HL-60 (cell line): ENCODE measurements at places on chromosomes 1 and 21.

GRCh38 chr1:201456499-201457309 lies 12.3 kb downstream of the PHLDA3 start:
- DNase-seq = no peak

DNA sequence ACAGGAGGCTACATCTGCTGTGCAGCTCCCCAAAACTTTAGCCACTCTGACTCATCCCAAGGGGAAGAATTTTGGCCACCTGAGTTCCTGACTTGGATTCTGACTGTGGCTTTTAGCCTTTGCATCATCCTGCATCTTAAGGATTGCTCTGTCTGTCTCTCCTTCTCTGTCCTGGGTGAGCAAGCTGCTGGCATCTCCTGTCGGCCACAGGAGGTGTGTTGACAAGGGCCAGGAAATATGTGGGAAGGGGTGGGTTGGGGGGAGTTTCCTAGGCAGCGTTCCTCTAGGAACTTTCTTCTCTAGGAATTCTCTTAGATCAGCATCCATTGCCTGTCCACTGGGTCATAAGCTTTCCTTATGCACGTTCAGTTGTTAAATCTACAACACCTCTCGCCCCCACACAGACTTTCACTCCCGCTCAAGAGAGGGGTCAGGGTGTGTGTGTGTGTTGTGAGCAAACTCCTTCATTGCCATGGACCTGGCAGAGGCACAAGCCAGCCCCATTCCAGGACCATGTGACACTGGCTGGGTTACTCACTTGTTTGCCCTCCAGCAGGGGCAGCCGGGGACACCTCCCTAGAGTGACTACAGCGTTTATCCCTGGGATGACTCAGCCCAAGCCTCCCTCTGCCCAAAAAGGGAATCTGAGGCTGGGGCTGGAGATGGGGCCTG lies 145.0 kb upstream of the DUSP10 start:
- no peak for DNase-seq

GRCh38 chr1:239363930-239364329 lies 22.4 kb upstream of the CHRM3 start:
- DNase-seq = no peak

DNA sequence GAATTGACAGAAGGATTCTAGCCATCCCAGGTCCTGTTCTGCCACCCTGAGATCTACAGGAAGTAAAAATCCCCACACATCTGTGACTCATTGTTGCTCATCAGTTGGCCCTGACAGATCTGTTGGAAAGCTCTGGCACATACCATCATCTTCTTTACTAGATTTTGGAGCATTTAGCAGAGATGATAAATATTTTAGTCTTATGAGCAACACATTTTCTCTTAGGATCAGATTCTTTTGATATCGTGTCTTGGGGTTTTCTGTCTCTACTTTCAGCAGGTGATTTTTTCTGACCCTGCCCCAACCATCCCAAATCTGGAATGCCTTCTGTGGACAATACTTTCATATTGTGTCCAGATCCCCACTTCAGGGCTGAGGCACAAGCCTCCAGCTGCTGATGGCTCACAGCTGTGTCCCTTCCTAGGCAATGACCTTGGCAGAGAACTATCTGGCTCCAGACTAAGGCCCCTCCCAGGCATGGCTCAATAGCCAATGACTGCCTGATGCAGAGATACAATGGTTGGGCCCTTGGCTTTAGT lies 102.8 kb downstream of the GDAP2 start:
- DNase-seq = no peak

DNA sequence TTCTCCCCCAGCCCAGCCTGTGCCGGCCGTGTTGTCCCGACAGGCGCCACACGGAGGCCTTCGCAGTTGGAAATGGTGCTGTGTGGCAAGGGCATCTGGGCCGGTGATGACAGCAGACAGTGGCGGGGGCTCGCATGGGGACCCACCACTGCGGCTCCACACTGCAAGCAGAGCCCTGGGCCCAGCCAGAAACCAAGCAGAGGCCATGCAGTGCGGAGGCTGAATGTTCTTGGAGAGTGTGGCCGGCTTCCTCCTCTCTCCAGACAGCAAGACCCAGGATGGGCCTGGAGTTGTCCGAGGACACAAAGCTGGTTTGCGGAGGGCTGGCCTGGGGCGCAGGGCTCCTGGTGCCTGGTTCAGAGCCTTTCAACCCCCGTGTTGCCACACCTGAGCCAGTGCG lies 104.6 kb downstream of the SIK1 start:
- DNase-seq = no peak

DNA sequence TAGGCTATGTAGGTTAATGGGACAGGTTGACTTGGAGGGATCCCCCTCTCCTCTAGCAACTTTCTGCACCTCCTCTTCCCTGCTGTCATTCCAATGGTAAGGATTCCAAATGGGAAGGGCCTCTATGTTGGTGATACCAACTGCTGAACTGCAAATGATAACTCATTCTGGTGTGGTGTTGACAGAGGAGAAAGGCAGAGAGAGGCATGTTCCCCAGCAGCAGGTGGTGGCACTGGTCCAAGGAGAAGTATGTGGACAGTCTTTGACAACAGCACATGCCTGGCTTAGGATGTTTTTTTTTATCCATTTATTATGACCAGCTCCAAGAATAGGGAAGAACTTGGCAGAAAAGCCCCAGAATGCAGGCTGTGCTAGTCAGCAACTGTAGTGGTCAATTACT lies 19.6 kb upstream of the SPAG17 start:
- DNase-seq = no peak

- DNase-seq = no peak
Observed at GRCh38 chr1:150804671-150805070, 3.4 kb downstream of the CTSK start.

DNA sequence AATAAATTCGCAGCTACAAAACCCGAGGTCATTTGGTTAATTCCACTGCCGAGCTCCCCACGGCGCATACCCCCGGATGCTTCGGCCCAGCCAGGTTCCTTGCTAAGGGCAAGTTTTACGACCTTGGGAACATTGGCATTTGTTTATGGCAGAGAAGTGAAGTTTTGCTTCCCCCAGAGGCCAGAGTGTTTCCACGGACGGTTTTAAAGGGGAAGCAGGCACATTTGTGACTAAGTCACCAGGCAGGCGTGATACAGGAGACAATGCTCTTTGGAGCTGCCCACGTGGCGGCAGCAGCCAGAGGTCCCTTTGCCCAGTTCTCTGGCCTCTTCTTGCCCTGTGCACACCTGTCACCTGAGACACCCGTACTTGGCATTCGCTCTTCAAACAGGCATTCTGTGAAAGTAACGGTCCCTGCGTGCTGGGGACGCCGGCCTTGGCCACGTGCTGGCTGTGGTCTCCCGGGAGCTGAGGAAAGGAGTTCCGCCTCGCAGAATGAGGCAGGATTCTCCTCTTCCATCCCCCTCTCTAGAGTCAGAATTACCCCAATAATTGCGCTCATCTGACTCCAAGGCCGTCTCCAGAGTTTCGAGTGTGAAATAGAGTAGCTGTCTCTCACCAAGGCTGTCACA lies 138.3 kb downstream of the PRDM16 start:
- DNase-seq = no peak

DNA sequence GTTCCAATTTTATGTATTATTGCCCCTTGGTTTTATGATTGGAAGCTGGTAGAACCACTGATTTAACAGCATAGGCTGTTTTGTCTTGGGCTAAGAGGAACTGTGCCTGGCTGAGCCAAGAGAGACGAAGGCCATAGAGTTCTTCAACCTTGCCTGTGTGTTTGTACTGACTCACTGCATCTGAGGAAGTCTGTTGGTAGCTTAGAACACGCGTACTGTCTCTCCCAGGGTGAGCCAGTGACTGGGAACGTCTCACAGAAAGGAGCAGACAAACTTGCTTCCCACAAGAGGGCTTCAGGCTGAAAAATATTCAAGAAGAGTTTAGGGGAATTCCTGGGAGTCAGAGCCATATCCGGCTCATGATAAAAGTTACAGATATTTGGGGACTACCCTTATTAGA lies 14.9 kb downstream of the TMEM51 start:
- DNase-seq = no peak

DNA sequence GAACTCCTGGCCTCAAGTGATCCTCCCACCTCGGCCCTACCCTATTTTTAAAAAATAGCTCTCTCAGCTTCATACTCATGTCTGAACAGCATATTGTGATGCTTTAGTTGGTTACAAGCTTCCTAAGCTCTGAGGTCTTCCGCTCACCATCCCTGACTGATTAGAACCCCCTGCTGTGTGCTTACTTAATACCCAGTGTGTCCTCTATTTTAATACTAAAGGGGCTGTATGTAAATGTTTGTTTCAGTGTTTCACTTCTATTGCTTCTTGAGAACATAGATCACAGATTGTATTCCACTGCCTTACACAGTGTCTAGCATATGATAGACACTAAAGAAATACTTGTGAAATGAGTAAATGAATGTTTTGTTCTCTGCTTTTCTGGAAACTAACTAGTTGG lies 29.8 kb downstream of the ZYG11B start:
- no peak for DNase-seq

DNA sequence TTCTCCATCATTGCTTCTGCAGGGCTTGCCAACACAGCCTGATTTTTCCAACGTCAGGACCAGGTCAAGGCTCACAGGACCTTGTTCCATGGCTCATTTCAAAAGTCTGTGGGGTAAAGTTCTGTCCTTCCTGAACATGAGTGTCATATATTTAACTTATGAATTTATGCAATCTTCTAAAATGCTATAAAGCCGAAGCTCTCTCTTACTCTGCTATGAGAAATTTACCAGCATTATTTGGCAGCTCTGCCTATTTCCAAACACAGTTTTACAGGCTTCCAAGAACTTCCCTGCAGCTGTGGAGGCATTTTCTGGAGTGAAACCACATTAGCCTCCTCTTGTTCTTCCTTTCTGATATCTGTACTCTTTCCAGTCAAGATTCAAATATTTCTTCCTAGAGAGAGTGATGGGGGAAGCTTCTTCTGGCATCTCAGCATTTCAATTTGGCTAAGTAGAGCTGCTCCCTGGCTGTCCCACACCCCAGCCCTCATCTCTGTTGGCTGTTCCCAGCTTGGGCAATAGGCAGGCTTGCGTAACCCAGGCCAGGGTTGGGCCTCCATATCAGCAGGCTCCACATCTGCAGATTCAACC lies 15.6 kb upstream of the HMGCS2 start:
- DNase-seq = peak; percentile 86

GRCh38 chr21:41780337-41781049 lies 13.6 kb upstream of the RIPK4 start:
- DNase-seq = no peak

- no peak for DNase-seq
Observed at GRCh38 chr1:59699227-59699847, 115.4 kb upstream of the HOOK1 start.

DNA sequence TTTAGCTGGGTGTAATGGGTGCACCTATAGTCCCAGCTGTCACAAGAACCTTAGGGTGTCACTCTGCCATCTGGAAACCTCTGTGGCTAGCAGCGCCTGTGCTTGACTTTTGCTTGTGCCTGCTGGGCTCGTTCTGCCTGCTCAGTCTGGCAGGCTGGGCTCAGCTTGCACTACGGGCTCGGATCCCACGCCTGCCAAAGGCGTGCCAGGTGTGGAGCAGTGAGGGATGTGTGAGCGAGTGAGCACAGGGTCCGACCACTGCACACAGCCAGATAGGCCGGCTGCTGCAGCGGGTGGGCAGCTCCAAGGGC lies 2.8 kb upstream of the LSM10 start:
- DNase-seq = peak; percentile 47

- no peak for DNase-seq
Observed at GRCh38 chr1:72830606-72831390, 548.5 kb upstream of the NEGR1 start.

GRCh38 chr1:106978477-106979322 lies 77.8 kb upstream of the PRMT6 start:
- no peak for DNase-seq

DNA sequence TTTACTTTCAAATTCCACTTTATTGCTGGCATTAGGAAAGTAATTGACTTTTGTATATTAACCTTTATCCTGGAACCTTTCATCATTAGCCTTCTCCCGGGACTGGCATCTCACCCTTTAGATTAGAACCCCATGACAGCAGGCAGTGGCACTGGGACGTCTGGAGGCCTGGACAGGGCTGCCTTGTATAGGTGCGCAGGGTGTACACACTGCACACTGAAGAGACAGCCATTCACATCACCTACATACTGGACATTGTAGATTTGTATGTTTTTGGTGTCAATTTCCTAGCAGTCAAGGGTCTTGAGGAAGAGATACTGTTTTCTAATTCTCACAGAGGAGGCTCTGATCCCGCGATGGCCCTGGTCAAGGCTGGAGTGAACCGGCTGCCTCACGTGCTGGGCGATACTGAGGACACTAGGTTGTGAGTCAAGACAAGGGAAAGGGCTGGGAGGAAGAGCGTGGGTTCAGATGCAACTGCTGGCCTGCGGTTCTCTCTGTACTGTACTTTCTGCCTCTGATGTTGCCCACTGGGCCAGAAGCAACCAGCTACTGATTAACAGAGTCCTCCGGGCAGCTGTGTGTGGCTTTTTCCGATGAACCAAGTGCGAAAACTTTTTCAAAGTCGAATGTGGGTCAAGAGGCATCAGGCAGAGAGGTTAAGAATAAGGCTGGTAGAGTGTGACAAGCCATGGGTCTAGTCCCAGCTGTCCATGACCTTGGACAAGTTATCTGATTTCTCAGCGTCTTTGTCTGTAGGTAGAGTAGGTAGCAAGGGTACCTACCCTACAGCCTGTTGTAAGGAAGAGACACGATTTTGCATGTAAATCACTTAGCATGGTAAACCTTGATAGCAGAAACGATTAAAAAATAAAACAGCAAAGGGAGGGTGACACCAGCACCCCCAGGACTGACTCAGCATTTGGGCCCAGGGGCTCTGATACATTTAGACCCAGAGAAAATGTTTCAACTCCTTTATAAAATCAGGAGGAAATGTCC lies 38.2 kb upstream of the SLC25A33 start:
- no peak for DNase-seq

GRCh38 chr1:230204842-230205241 lies 137.8 kb downstream of the GALNT2 start:
- no peak for DNase-seq
